Activated CD4-positive, alpha-beta T cell treated with anti-CD3 and anti-CD28 coated beads, Interleukin-2, amount 50 U/mL, for 4 hours (primary cell): ENCODE measurements at places on chromosomes 3 and 15.

DNA sequence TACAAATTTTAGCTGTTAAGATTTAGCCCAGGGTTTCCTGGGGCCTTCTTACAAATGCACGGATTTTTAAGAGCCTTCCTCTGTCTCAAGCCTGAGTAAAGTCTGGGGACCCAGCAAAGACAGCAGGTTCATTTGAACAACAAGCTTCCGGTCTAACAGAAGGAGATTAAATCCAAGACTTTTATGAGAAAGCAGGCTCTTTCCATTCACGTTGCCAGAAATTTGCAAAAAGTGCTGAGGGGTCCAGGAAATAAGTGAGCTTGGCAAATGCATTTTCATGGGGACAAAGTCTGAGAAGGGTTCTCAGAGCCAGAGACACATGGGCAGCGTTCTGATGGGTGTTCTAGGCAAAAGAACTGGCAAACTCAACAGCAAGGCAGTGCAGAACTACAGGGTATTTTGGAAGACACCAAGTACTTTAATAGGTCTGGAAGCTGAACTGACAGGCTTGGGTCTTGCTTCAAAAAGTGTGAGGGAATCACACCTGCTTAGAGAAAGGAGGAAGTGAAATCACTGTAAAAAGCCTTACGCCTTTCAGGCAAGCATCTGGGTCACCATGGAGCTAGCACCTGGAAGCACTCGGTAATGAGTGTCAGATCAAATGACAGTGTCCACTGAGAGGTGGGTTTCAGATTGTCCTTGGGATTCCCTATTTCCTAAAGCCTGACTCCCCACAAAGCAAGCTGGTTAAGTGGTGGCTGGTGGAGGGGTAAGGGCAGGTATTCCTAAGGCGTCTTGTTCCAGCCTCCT is 115.8 kb upstream of the ARHGEF3 start:
- no peak for DNase-seq

- DNase-seq = no peak
Measured at GRCh38 chr3:64329037-64329436, 103.8 kb upstream of the PRICKLE2 start.

DNA sequence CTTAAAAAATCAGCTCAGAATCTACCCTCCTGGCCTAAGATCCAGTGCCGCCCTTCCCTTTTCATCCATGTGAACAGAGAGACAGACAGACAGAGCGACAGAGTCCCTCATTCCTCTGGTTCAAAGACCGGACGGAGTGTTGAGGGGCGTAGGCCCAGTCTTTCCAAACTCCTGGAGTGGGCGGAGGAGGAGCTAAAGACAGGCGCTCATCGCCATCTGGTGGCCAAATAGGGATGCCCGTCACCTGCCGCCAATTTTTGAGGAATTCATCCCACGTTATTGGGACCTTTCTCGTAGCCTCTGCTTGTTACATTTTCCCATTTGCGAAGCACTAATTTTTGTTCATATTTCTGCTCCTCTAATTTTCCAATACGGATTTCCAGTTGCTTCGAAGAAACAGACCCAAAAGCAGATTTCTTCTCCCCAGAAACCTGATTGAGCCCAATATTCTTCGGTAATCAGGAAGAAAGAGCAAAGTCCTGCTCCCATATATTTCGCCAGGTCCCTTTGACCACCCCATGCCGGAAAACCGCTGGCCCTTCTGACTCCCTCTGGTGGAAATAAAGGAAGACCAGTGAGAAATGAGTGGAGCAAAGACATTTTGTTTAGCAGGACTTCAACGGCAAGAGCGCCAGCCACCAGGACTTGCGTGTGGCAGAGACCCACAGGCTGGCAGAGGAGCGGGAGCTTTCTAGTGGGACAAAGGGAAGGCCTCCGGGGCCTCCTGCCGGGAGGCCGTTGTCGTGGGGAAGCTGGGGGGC is 88.0 kb downstream of the LRRK1 start:
- DNase-seq = peak; percentile 51

- no peak for DNase-seq
Measured at GRCh38 chr15:77869021-77869895, 208.3 kb downstream of the TBC1D2B start.

DNA sequence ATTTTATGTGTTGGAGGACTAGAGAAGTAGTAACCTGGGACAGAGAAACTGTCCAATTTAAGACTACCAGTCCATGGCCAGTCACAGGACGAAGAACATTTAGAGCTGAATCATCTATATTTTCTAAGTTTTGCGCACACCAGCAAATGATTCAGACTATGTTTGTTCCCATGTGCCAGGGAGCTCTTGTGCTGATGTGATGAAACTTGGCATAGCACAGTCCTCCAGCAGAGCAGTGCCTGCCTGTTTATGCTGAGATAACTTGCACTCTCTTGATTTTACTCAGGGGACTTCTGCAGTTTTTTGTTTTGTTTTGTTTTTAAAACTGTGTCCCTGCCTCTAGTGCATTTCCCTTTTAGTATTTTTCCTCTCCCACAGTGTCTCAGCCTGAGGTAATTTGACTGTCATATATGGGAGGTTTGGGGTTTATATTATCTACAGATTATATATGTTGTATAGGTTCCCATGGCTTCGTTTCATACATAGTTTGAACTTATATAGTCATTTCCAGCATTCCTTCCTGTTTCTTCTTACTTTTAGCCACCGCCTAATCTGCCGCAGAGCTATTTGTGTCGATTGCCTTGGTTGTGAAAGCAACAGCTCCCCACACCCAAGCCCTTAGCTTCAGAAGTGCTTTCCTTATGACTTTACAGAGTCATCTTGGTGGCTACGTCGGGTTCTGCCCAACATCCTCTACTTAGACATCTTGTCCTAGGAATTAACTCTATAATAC is 45.5 kb downstream of the PPM1L start:
- DNase-seq = no peak

DNA sequence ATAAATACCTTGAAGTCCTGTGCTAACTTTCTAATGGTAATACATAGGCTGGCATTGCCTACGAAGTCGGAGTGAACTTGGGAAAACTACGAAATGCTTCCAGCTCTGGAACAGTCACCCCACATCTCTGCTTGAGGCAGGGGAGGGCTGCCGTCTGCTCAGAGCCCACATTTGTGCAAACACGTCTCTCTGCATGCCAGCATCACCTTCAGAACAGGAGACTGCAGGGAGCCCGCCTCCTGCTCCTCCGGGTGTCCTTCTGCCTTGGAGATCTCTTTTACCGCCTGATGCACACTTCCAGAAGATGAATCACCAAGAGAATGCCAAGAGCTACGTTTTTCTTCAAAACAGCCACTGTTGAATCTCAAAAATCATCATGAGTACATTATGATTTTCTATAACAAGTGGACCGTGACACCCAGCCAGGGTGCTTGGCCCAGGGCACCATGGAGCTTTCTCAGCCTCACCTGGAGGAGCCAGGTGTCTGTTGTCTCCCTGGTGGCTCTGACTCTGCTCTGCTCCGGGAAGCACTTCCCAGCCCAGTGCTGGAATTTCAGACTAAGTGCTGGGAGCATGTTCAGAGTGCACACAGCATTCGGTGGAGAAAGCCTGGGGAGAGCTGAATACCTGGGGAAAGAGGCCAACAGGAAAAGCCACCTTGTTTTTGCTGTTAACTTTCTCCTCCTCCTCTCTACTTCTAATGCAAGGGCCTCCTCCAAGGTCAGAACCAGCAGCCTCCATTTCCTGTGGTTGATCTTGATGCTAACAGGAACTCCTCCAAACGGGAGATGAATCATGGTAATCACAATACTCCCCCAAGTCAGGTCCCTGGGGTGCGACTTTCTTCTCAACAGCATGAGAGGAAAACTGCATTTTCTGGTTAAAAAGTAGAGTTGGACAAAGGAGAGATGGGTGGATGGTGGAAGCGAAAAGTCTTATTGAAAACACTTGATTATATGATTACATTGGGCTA is 467.7 kb downstream of the GABRG3 start:
- no peak for DNase-seq

- no peak for DNase-seq
Measured at GRCh38 chr3:129485721-129486663, 42.4 kb upstream of the RHO start.

DNA sequence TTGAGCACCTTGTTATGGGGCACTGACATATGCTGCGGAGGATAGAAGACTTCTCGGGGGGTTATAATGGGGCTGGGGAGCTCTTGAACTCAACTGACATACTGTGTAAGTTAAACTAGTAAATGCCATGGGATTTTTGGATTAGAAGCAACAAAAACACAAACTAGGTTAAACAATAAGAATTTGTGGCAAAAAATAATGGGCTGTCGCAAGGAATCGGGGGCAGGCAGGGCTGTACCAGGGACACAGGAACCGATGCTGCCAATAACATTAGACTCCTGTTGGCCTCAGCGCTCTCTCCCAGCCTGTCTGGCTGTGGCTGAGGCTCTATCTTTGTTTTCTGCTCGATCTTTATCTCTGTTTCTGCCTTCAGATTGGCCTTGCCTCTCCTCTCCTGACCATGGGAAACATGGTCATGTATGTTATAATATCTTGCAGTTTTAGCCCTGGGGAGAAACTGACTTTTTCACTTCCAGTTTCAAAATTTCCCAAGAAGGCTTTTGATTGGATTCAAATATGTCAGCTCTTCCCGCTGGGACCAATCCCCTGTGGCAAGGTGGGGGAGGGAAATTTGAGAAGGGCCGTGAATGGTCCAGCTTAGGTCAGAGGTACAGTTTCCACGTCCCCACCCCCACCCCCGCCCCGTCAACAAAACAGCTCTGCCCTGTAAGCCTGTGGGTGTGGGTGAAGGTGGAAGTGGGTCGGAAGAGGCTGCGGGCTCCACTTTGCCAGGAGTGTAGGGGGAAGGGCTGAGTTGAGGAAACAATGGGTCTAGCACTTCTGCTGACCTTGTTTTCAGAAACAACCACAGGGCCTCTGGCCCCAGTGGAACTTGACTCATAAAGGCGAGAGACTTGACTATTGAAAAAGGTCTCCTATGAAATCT is 161.1 kb upstream of the TBL1XR1 start:
- DNase-seq = peak; percentile 36

DNA sequence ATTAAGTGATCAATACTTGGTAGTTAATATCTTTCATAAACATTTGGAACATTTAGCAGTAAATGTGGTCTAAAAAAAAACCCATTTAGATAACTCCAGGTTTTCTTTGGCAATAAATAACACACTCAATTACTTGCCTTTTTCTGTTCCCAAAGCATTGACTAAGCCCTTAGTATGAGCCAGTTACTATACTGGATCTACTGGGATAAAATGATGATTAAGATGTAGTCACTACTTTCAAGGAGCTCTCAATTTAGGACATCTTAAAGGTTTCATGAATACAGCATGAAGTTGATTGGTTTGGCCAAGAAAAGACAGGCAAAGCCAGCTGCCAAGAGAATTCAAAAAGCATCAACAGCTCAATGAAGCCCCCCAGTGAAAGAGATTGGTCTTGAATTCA is 250.9 kb downstream of the EPHA3 start:
- no peak for DNase-seq

- DNase-seq = no peak
Measured at GRCh38 chr15:66907826-66908743, 157.3 kb upstream of the SMAD3 start.

GRCh38 chr15:101689901-101690300 is 34.4 kb downstream of the TARS3 start:
- no peak for DNase-seq
